GM19239 (cell line): ENCODE measurements at places on chromosomes 6 and 20.

- DNase-seq: no peak
These were observed 143.4 kb upstream of the SOX4 start for GRCh38 chr6:21450149-21450548.

GRCh38 chr6:54861905-54862616, 15.5 kb downstream of the FAM83B start:
- no peak for DNase-seq

GRCh38 chr20:62797671-62798532, 1.6 kb downstream of the MRGBP start:
- DNase-seq: no peak

GRCh38 chr6:132019586-132019985, 68.4 kb upstream of the CCN2 start:
- no peak for DNase-seq

- no peak for DNase-seq
These were observed 146.7 kb upstream of the TAB2 start for GRCh38 chr6:149170564-149171452.

DNA sequence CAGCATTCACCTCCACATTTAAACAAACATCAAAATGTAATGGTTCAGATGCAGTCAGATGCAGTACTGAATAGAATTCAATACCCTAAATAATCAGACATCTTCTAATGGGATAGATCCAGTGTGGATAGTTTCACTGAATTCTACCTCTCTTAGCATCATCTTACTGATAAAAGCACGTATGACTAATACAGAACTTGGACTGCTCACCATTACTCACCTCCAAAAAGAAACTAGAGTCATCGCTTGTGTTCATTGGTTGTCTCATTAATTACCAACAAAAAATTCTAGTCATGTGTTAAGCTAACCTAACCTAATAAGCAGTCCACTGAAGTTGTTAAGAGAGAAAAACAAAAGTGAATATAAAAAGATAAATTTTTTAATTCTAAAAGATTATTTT, 165.9 kb upstream of the IRAK1BP1 start:
- no peak for DNase-seq

DNA sequence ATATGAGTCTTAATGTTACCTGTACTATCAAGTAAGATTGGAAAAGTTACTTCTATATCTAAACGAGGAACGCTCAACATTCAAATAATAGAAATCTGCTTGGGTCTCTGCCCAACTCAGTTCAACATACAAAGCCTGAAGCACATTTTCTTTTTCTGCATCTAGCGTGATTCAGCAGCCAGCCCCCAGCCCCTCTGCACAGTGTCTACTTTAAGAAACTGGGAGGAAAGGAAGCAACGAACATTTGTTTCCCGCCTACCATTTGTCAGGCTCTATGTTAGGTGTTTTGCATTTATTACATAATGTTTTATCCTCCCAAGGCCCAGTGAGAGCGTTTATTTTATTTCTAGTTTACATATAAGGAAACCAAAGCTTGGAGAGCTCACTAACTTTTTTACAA, 17.3 kb downstream of the PHACTR1 start:
- DNase-seq: no peak

- DNase-seq: no peak
These were observed 243.7 kb upstream of the CHD6 start for GRCh38 chr20:41861772-41862422.

DNA sequence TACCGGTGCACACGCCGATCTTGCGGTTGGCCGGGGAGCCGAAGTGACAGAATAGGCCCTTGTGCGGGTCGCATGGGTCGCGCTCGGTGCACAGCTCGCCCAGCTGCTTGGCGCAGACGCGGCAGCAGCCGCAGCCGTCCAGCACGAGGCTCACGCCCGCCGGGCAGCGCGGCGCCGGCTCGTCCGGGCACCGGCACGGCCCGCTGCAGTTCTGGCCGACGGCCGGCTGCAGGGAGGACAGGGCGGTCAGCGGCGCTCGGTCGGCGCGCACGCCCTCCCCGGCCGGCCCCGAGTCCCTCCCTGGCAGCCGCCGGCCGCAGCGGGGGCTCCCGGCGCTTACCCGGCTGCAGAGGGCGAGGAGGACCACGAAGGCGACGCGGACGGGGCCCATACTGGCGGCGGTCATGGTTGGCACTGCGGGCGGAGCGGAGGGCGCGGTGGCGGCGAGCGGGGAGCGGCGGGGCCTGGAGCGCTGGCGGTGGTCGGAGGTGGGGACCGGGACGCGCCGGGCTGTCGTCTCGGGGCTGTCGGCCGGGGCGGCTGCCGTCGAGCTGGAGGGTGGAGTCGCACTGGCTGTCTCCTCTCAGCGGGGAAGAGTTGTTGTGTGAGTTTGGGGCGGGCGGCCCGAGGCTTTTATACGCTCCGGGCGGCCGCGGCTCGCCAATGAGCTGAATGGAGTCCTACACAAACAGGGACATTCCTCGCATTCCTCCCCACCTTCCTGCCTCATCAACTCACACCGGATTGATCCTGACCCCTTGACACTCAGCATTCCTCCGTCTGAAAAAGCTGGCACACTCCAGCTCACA, at the start of gene CCN2:
Gene CCN2, minus strand, starts transcription at position 606 of the 809 bp plus-strand sequence. Its CDS starts 200 bp downstream, at position 406.
- DNase-seq: no peak

DNA sequence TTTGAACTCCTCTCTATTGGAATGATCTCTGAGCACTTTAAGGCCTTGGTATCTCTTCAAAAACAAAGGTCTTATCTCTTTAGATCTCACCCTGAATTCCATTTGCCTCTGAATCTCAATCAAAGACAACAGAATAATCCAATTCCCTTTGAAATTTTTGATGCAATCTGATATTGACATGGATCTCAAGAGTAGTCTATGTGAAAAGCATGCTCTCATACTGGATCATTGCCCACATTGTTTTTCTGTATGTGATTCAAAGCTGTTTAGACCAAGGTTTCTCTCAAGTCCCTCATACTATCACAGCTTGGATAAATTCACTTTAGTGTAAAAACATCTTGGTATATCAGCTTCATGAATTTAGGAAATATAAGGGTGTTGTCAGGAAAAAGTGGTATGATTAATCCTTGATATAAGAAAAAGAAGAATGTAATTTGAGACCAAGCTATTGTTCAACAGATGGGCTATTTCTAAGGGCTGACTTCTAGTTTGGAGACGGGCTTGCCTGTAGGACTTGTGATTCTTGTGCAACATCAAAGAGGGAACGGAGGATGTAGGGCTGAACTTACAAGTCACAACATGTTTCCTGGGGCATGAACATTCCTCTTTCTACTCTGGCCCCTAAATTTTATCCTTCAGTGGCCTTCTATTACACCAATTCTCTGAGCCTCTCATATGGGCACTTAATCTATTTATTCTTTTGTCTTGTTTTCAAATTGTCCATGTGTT, 77.9 kb upstream of the CITED2 start:
- DNase-seq: no peak

- no peak for DNase-seq
These were observed 12.2 kb downstream of the GTPBP2 start for GRCh38 chr6:43616725-43617472.

- DNase-seq: no peak
These were observed 236.4 kb downstream of the LRFN2 start for GRCh38 chr6:40350747-40351217.

DNA sequence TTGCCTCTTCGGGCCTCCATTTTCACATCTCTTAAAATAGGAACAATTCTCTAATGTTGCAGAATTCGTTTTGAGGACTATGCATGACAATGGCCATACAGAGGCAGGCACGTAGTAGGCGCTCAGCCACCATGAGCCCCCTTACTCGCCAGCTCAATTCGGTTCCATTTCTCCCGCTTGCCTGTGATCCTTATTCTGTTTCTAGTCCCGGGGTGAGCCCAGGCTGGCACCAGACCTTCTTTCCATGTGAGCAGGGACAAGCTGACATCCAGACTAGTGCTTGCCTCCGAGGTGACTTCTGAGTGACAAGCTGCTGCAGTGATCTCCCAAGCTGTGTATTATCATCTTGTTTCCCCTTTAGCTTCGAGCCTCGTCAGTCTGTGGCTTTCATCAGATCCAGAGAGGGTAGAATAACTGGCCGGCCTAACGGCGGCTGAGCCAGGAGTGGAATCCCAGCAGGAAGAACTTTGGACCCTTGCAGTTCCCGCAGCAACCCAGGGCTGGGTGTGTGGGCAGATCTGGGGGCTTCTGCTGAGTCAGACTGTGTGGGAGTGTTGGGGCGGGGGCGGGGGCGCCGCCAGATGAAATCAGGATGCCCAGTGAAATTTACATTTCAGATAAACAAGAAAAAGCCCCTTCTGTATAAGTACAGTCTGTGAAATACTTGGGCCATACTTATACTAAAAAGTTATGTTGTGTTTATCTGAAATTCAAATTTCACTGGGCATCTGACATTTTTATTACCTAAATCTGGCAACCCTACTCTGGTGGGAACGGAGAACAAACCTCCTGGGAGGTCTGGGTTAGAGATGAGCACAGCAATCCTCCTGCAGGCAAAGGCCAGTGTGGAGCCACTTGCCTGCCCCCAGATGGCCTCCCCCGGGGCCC, 10.9 kb downstream of the BANF2 start:
- DNase-seq: no peak

DNA sequence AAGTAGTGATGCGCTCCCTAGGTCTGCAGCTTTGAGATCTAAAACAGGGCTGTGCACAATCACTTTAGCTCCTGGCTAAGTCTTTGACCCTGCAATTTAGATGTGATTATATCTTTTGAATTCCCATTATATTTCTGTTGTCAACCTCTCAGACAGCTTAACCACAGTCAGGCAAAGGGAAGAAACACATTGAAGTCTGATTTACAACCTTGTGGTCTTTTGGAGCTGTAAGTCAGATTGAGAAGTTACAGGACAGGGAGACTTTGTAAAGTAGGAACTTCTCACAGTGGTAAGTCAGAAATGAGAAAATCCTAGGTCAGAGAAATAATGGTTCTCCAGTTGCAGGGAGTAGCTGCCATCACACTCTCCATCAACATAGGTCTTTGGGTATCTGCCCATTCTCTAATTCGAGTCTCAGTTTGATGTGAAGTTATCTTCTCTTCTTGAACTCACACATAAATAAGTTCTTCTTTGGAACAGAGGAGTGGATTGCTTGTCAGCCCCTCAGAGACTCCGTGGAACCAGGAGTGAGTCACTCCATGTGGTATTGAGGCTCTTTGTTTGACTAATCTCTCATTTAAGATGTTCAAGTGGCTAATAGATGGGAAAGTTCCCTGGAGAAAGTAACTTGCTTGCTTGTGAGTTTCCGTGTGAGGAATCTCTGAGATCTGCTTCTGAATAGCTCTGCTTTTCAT, 35.0 kb upstream of the SGK1 start:
- DNase-seq: no peak

DNA sequence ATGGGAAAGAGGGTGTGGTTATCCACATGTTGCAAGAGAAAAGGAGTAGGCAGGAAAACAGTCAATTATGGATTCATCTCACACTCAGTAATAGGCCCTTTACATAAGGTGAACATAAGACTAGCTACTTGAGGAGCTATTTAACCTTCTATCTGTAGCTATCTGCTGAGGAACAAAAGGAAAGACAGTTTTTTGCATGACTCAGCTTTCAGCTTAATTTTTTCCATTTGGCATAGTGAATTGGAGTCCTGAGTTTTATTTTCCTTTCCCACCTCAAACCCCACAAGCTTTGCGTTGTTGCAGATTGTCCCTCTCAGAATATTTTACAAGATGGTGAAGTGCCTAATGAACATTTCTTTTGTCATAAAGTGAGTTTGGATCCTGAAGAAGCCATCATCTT, 32.4 kb downstream of the UBD start:
- no peak for DNase-seq

- no peak for DNase-seq
These were observed 582.5 kb downstream of the RFPL4B start for GRCh38 chr6:112929641-112930040.

GRCh38 chr20:38055294-38055693, 21.7 kb downstream of the RPRD1B start:
- DNase-seq: no peak

DNA sequence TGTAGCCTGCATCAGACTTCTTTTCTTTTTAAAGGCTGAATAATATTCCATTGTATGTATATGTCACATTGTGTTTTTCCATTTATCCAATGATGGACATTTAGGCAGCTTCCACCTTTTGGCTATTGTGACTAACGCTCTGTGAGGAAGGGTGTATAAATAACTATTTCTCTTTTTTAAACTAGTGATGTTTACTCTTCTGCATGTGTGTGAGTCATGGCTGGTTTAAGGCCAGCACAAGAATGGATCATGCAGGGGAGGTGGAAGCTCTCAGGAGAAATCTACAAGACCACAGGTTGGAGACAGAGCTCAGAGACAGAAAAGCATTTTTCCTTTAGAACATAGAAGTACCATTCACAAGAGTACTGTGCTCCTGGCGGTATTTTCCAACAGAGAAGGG, 307.2 kb downstream of the SOX4 start:
- no peak for DNase-seq

- DNase-seq: no peak
These were observed 72.3 kb downstream of the CARMIL1 start for GRCh38 chr6:25351485-25351884.

DNA sequence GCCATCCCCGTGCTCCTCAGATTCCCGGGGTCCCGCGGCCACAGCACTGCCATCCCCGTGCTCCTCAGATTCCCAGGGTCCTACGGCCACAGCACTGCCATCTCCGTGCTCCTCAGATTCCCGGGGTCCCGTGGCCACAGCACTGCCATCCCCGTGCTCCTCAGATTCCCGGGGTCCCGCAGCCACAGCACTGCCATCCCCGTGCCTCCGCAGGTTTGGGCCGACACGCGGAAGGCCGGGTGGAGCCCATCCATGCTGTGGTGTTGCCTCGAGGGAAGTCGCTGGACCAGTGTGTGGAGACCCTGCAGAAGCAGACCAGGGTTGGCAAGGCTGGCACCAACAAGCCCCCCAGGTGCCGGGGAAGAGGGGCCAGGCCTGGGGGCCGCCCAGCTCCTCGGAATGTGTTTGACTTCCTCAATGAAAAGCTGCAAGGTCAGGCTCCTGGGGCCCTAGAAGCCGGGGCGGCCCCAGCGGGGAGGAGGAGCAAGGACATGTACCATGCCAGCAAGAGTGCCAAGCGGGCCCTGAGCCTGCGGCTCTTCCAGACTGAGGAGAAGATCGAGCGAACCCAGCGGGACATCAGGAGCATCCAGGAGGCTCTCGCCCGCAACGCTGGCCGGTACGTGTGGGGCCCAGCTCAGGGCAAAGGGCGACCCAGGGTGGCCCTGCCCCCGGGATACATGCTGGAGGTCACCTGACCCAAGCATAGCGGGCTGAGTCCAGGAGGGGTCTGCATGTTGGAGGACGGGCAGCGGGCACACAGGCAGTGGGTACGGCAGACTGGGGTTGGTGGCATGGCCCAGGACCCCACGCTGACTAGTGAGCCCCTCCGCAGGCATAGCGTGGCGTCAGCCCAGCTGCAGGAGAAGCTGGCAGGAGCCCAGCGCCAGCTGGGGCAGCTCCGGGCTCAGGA, 1.3 kb upstream of the LIME1 start:
- no peak for DNase-seq
